ENCODE measurements at places on chromosomes 6 and 20.

DNA sequence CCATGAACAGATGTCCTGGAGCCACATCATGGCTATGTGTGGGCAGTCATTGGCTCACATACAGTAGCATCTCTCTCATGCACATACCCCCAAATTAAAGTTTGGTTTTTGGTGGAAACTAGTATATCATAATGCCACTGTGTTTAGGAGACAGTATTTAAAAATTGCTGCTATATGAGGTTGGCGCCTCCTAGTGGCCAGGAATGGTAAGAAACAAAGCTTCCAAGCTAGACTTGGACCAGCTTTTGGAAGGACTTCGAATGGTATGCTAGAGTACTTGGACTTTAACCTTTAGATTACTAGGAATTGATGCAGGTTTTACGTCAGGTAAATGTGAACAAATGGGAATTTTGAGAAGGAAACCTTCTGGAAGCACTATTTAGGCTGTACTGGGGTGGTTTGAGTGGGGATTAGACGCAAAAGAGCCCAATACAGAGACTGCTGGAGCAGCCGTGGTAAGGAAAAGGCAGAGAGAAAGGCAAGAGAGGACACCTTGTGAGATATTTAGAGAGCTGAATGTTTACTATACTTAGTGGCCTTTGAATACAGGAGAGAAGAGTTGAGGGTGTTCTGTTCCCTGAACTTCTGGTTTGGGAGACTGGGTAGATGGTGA is 23.8 kb downstream of the PRSS35 start:
- DNase-seq, result peak; percentile 37

DNA sequence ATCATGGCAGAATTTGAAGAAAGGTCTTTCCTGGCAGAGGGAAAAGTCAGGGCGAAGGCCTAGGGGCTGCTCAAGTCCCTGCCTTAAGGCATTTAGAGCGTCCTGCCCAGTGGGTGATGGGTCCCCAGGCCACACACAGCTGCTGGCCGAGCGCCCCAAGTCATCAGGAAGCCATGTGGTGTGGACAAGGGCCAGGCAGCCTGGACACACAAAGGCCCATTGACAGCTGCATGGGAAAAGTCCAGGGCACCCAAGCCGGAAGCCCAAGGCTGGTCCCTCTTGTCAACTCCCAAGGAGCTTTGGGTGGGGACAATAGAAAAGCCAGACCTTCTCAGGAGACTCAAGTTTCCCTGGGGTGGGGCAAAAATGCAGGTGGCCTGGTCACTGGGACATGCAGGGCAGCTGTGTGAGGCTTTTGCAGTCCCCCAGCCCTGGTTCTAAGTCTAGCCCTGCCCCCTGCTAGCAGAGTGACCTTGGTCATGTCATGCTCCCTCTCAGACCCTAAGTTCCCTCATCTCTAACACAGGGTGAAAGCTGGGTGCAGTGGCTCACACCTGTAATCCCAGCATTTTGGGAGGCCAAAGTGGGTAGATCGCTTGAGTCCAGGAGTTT is 44.3 kb upstream of the PTGIS start:
- no peak for DNase-seq

GRCh38 chr6:22952097-22952496 is 382.7 kb downstream of the HDGFL1 start:
- peak; percentile 11 for DNase-seq

DNA sequence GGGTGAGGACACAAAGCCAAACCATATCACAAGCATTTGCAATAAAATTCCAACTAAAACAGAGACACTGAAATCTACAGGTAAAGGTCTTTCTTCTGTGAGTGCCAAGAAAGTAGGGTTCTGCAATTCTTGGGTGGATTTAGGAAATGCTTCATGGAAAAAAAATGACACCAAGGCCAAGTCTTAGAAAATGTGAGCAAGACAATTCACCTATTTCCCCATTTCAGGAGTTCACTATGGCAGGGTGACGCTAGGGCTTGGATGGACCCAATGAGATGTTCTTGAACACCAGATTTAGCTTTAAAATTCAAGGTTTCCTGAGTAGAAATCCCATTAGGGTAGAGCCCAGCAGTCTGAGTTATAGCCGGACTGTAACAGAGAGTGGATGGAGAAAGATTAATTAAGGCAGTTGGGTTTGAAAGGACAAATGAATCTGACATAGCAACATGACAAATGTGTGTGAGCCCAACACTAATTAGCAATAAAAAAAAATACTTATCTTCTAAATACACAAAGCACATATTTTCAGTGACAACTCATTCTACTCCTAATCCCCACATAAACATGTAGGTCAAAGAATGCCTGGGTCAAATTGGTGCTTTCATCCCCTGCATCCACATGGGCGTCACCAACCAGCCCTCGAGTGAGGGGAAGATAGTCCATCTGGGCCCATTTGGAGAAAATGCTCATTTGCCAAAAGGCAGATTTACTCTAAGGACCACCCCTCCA is 180.4 kb upstream of the JARID2 start:
- peak; percentile 34 for DNase-seq

DNA sequence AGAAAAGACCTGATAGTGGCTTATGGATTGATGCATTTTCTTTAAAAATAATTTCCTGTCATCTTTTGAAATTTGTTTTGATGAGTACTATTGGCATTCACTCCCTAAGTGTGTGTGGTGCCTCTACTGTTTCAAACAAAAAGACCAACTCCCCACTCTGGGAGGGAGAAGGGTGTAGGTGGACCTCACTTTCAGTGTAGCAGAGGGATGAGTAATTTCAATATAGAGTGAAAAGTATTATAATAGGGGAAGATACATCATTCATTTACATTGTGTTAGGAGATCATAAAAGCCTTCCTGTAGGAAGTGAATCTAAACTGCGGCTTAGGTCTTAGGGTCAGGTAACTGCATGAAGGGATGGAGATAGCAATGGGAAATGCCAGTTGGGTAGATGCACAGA is 46.4 kb downstream of the SAMD3 start:
- no peak for DNase-seq

GRCh38 chr6:1645466-1646185 is 35.9 kb downstream of the FOXC1 start:
- peak; percentile 58 for DNase-seq

- no peak for DNase-seq
Observed at GRCh38 chr6:3102875-3103274, 15.6 kb upstream of the BPHL start.

GRCh38 chr20:63690003-63690897 is 6.2 kb upstream of the TNFRSF6B start:
- no peak for DNase-seq

- no peak for DNase-seq
Observed at GRCh38 chr6:16711546-16712254, 49.6 kb downstream of the ATXN1 start.

DNA sequence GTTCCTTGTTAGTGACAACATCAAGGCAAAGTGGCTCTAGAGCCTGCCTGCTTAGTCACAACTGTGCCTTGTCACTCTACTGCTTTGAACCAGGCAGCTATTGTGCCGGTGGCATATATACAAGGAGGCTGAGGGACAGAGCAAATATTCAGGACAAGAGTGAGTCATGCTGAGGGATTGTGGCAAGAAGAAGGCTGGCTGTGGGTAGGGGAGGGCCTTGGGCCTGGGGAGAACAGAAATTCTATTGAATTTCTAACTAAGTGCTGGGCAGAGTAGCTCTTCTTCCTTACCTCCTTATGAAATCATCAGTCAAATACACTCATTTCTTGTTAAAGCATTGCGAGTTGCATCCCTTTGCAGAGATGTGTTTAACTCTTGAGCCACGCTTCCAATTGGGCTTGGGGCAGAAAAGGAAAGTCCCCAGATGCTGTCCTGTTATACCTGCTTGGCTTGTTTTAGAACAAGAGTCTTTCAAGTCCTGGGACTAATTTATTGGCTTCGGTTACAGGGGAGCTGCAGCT is 59.7 kb downstream of the PFDN4 start:
- peak; percentile 54 for DNase-seq
